Activated CD4-positive, alpha-beta T cell treated with anti-CD3 and anti-CD28 coated beads for 36 hours (primary cell): ENCODE measurements at places on chromosomes 12 and 14. TPM values are rescaled to one million over a fixed set of nuclear protein-coding genes. Genes with fewer than 3 reads are reported as not detected.

DNA sequence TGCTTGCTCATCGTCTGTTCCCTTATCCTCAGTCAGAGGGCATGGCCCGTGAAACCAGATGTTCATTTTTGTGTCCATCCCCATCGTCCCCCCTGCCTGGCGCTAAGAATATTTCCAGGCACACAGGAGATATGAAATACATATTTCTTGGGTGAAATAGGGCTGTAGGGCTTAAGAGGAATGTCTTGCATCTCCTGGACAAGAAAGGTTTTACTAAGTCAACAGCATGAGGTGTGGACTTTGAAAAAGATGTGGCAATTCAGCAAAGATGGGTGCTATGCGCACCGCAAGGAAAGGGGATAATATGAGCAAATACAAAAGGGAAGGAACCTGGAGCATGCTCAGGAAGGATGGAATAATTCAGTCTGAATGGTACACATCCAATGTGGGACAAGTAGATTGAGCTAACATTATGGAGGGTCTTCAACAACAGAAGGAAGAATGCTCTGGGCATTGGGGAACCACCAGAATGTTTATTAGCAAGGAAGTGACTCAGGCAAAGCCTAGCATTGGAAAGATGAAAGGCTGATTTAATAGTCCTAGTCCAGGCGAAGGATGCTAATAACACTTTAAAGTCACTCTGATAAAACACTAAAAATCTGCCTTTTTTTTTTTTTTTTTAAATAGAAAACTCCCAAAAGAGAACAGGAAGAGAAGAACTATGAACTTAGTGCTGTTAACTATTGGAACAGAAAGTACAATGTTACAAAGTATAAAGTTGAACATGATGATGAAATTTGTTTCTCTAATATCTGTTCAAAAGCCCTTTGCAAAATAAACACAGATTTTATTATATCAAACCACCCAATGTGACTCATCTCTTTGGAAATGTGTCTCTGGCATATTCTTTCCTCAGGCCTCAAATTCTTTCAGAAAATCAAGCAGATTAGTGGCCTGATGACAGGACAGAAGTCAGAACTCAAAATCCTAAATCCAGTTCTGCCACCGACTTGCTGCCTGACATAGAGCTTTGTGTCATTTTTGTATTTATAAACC, 449.5 kb downstream of the BCAT1 start:
- no peak for DNase-seq

DNA sequence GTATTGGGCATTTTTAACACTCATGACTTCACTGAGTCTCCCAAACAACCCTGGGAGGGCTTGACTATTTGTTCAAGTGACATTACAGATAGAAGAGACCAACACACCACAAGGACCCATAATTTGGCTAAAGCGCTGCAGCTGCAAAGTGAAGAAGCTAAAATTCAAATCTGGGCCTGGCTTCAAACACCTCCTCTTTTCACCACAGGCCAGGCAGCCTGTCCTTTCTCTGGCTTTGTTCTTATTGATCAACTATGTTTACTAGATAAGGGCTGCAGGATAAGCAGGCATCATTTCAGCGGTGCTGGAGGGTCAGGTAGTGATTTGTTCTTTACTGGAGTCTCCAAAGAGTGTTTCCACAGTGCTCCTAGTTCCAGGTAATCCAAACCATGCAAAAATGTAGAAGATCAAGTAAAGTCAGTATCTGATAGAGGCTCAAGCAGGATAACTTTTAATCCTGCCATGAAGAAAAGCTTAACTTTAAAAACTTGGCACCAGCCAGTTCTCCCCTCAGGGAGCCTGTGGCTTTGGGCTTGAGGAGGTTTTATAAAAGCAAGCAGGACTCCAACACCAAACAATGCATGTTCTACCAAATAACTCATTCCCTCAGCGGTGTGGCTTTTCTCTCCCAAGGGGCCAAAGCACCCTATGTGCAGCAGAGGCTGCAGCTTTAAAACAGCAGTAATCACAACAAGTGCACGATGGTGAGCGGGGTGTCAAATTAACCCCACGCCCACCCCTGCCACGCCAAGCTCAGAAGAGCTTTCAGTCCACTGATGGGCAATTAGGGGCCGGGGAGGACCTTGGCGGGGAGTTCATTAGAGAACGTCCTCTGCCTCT, 16.8 kb downstream of the CLMN start:
- no peak for DNase-seq

GRCh38 chr12:106866426-106867080, 89.2 kb upstream of the TMEM263 start:
- DNase-seq, result no peak

GRCh38 chr14:70563869-70564268, 29.1 kb upstream of the ADAM20 start:
- DNase-seq, result no peak

DNA sequence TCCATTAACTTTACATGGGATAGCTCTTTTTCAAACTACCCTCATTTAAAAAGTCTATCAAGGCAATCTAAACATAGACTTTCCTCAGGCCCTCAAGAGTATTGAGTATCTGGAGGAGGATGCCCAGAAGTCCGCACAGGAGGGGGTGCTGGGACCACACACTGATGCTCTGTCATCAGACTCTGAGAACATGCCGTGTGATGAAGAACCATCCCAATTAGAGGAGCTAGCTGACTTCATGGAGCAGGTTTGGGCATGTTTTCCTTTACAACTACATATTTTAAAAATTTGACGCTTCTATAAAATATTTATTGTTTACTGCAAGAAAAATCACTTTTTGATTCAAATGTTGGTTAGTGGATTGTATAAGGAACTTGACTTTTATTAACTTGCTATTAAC, 93.5 kb downstream of the EP400 start:
- DNase-seq, result no peak

- DNase-seq, result no peak
Measured at GRCh38 chr12:19710811-19711793, 271.8 kb downstream of the AEBP2 start.

The CCND2 gene
- 357 TPM for total RNA-seq

The LHX5 gene
- not detected for total RNA-seq

The ALDH2 gene
- 6.2 TPM for total RNA-seq

The ANO2 gene
- total RNA-seq, result not detected
